ENCODE measurements at places on chromosomes 16 and 17.

- no peak for DNase-seq
These were observed 16.5 kb downstream of the KATNIP start for GRCh38 chr16:27566417-27566816.

DNA sequence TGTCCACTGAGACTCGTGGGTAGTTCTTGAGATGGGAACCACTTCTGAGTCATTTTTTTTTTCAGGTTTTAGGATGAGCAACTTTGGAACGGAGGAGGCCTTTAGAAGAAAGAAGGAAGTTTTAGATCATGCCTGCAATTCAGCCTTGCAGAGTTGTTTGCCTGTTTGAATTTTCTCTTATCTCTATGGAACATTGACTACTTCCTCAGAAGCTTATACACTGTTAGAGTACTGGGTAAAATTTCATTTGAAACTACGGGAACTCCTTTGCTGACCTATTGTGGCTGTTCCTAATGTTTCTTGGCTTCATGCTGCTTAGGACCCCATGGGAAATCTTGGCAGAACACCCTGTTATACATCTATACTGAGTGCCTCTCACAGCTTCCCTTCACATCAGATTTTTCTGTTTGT, 70.8 kb downstream of the MAP2K6 start:
- no peak for DNase-seq

DNA sequence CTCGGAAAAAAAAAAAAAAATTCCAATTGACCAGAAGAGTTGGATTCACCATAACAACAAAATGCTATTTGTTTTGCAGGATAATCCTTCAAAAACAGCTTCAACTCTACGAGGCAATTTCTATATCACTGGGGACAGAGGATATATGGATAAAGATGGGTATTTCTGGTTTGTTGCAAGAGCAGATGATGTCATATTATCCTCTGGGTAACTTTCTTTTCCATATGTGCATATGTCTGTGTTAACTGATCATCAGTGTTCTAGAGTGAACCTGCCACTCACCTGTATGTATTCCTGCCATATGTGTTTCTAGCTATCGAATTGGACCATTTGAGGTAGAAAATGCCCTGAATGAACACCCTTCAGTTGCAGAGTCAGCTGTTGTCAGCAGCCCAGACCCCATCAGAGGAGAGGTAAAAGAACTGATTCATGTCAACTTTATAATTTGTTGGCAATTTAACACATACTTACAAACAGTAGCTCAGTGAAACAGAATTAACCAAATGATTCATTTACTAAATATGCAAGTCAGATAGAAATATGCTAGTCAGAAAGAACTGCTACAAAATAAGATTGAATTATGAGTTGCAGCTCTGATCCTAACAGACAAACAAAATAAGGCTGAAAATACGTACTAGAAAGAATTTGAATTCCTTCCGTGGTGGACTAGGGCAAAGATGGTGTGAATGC, 14.2 kb downstream of the ERI2 start:
- no peak for DNase-seq

DNA sequence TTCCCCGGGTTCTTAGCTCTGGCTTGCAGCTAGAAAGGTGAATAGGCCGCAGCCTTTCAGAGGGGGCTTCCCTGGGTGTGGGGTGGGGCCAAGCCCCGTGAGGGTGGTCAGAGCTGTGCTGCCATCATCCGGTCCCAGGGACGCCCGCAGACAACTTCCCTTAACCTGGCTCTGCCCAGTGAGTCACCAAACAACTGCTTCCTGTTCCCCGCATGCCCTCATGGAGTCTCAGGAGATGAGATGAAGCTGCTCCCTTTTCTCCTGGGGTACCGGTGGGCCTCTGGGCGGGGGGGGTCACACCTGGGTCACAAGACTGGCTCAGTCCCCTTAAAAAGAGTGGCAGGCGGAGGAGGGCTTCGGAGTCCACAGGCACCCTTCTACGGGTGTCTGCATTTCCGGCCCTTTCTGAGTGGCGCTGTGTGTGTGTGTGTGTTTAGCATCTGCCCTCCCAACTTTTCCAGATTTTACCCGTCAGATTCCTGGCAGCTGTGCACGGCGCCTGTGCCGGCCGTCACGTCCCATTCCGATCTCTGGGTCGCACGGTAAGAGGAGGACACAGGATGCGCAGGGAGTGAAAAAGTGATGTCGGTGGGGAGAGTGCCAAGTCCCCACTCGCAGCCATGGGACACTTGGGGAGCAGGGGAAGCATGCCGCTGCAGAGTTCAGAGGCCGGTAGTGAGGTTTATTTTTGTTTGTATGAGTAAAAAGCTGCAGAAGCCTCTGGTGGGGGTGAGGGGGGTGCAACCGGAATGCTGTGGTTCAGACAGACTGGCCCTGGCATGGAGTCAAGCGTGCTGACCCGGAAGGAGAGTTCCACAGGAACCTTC, 16.8 kb downstream of the HIC1 start:
- DNase-seq, result no peak

DNA sequence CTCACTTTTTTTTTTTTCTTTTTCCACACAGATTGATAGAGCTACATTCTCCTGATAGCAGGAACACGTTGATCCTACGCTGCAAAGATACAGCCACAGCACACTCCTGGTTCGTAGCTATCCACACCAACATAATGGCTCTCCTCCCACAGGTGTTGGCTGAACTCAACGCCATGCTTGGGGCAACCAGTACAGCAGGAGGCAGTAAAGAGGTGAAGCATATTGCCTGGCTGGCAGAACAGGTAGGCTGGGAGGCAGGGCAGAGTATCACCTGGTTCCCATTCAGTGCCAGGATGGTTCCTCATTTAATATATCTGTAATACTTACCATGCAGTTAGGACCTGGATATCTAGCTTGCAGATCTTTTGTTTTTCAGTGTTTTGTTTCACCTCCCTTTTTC, 51.1 kb upstream of the VPS4A start:
- no peak for DNase-seq

- no peak for DNase-seq
These were observed 35.7 kb downstream of the SMARCE1 start for GRCh38 chr17:40611840-40612474.

- DNase-seq, result no peak
These were observed 573 bp downstream of the CHST6 start for GRCh38 chr16:75494661-75495075.

Data from stimulated activated CD4-positive, alpha-beta T cell treated with anti-CD3 and anti-CD28 coated beads, Interleukin-1b, Interleukin-23, amount 100 ng/mL, for 4 hours (primary cell).